ENCODE measurements at places on chromosomes 11 and 22.

GRCh38 chr11:16781936-16782919 lies 43.8 kb downstream of the C11orf58 start:
- peak; percentile 69 for DNase-seq

- DNase-seq, result peak; percentile 95
These were observed 18.1 kb upstream of the SCGB1A1 start for GRCh38 chr11:62400760-62401159.

GRCh38 chr11:87861030-87861429 lies 314.2 kb downstream of the RAB38 start:
- no peak for DNase-seq

GRCh38 chr22:28397306-28397705 lies 282.3 kb downstream of the TTC28 start:
- DNase-seq, result no peak

GRCh38 chr11:94787801-94788200 lies 19.6 kb downstream of the AMOTL1 start:
- DNase-seq, result no peak

- DNase-seq, result no peak
These were observed 17.2 kb downstream of the CLDN25 start for GRCh38 chr11:113796663-113797259.

DNA sequence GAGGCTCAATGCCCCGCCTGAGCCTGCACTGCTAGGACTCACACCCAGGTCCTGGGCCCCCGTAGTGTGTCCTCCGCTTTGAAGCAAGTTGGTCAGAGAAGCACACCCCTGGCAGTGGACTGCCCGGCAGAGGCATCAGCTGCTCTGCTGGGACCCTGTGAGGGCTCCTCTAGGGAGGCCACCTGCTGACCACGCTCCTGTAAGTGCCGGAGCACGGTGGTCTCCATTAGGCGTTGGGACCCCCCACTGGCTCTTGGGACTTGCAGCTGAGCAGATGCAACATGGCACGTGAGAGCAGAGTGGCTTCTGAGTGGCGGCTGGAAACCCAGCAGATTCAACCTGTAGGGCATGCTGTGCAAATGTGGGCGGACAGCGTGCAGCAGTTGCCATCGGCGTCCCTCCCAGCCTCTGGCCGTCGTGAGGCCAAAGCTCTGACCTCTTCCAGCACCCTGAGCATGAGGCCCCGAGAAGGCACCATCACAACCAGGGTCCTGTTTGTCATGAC lies 16.9 kb downstream of the MRGPRG start:
- no peak for DNase-seq

Data from right hindlimb (tissue), 1 donor.